Endothelial cell (in vitro differentiated cells): ENCODE measurements at places on chromosomes 5 and 9.

DNA sequence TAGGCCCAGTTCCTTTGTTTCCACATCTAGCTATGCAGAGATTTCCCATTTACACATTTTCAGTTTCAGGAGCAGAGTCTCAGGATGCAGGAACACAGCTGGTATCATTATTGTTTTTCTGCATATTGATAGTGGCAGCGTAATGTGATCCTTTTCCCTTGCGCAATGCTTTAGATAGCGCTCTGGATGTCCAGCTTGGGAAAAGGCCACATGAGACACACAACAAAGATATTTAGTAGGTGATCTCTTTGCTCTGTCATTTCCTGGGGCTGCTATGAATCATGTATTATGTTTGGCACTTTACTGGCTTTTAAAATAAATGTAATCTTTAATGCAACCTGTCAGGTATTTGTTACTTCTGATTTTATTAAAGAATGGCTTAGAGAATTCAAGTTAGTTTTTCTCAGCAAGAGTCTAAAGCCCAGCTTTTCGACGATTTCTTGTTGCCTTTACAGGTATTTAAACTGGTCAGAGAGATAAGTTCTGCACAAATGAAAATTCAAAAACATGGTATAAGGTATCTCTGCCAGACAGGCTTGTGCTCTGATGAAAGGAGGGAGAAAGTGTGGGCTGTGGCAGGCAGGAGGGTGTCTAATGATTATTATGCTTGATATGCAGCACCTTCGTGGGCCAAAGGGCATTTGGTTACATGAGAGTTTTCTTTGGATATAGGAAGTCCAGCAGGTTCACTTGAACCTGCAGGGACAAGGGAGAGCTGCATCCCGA is 42.2 kb downstream of the PTTG1 start:
- no peak for DNase-seq

DNA sequence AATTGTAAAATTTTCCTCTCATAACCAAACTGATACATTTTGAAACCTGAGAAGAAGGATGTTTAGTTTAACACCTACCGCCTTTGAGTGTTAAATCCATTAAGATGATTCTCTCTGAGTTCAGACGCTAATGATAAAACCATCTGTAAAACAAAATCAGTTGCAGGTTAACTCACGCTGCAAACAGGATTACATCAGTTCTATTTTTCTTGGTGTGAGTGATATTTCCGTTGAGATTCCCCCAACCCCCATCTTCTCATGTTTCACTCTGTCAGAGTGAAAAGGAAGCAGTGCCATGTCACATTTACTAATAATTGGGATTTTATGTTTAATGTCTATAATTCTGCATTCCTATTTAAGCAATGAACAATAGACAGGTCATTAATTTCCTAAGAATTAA is 146.5 kb downstream of the FANCC start:
- DNase-seq = no peak

GRCh38 chr9:109652971-109653370 is 127.0 kb upstream of the PALM2AKAP2 start:
- no peak for DNase-seq

GRCh38 chr5:64923151-64923685 is 154.5 kb downstream of the CWC27 start:
- DNase-seq = no peak

DNA sequence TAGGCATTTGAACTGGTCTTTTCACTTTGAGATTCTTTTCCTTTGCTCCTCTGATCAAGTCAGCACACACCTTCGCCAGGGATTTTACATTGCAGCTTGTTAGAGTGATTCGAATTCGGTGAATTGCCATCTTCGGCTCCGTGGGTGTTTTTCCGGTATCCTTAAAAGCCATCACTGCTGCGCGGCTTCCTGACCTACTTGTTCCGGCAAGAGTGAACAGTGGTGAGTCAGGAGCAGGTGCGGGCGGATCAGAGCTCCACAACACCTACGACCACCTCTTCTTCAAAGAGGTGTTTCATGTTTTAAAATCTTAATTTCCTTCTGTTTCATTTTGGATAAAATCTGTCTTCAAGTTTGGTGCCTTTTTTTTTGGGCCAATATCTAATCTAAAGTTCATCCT is 134.6 kb downstream of the TMC1 start:
- DNase-seq = no peak

GRCh38 chr5:154470947-154471870 is 6.8 kb downstream of the HAND1 start:
- no peak for DNase-seq

- DNase-seq = no peak
Observed at GRCh38 chr5:102589661-102590060, 90.9 kb upstream of the SLCO6A1 start.

DNA sequence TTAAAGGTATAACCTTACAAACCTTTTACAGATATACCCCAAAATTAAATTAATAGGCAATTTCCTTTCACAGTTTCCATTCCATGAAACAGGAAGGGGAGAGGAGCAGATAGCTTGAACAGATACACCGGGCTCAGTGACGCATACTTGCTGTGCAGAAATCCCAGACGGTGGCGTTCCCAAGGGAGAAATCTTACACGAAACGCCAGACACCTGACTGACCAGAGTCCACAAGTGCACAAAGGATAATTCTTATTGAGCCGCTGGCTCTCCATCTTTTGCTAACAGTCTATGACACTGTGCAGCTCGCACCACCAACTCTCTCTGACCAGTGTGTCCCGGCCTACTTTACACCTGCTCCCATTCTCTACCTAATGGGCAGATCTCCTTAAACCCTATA is 37.4 kb downstream of the PTCH1 start:
- no peak for DNase-seq

GRCh38 chr5:132378580-132378979 is 9.1 kb downstream of the SLC22A5 start:
- DNase-seq = no peak

- DNase-seq = no peak
Observed at GRCh38 chr9:110308633-110309038, 29.0 kb downstream of the TXNDC8 start.

GRCh38 chr5:124627815-124628595 is 118.4 kb downstream of the ZNF608 start:
- no peak for DNase-seq

DNA sequence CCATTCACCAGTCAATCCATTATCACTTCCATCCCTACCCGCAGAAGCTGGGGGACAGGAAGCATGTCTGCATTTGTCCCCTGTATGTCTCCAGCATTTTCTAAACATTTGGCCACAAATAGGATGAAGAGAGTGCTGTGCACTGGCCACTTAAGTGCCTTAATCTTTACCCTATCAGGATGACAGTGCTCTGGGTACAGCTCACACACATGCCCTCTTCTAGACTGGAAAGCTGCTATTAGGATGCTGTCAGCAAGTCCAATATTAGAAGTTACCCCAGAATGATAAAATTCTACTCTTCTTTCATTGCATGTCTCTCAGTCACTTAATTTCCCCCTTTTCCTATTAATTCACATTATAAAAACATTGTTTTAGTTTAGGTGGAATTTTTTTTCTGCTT is 168.4 kb downstream of the RASEF start:
- no peak for DNase-seq

DNA sequence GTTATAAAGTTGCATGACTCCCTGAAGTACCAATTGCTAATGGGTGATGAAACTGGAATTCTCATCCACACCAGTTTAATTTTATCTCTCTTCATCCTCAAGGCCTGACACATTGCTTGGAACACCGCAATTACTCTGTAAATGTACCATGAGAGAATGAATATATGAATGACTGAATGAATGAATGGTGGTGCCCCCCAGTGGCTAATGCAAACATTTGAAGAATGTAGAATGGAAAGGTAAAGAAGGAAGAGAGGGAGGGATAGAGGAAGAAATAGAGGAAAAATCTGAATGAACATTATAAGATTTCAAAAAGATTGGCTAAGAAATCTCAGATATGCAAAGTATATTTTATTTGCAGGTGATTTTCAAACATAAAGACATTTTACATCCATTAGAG is 13.1 kb downstream of the PAPPA start:
- no peak for DNase-seq

DNA sequence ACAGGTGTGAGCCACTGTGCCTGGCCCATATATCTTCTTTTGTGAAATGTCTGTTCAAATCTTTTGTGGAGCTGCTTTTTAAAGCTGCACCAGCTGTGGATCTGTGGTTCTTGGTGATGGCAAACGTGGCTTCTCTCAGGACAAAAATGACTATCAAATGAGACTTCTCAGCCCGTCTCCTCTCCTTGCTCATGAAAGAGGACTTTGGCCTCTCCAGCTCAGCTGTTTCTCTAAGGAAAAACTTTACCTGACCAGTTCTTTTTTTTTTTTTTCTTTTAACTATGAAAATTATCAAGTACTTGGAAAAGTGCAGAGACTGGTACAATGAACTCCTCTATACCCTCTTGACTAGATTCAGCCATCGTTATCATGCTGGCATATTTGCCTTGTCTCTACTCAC is 44.8 kb downstream of the RALGPS1 start:
- DNase-seq = no peak

GRCh38 chr9:133825555-133826218 is 87.5 kb upstream of the SARDH start:
- DNase-seq = no peak

DNA sequence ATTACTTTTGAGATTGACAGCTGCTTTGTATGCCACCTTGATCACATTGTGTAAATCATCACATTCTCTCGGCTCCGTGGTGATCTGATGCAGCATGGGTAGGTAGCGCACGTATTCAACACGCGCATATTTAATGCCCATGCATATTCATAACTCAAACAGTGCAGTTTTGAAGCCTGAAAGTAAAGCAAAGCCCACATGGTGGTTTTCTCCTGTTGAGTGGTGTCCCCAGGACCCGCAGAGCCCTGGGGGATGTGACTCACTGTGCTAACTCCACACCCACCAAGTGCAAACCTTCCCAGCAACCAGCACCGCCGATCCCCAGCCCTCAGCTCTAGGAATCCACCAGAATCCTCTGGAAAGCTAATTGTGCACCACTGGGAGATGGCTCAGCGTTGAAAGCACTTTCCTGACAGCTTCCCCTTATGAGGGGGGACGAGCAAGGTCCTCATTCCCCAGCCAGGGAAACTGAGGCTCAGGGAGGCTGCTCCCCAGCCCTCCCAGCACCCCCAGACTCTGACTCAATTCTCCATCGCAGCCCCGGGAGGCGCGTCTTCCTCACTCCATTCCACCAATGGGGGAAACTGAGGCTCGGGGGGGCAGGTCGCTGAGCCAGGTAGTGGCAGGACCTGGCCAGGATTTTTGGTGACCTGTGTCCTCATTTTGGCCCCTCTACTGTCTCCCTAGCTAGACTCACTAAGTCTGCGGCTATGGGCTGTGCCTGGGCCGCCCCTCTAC is 46.4 kb downstream of the SARDH start:
- DNase-seq = no peak

- DNase-seq = no peak
Observed at GRCh38 chr9:124409410-124409809, 5.8 kb downstream of the PSMB7 start.
